ENCODE measurements at places on chromosomes 4 and X.
A peak's percentile ranks its signal among the peaks of the same experiment; 100 is the strongest.

- peak; percentile 78 for DNase-seq
Measured at GRCh38 chrX:136273986-136274385, 22.8 kb upstream of the MAP7D3 start.

- DNase-seq = no peak
Measured at GRCh38 chrX:147917700-147918695, 6.3 kb downstream of the FMR1 start.

DNA sequence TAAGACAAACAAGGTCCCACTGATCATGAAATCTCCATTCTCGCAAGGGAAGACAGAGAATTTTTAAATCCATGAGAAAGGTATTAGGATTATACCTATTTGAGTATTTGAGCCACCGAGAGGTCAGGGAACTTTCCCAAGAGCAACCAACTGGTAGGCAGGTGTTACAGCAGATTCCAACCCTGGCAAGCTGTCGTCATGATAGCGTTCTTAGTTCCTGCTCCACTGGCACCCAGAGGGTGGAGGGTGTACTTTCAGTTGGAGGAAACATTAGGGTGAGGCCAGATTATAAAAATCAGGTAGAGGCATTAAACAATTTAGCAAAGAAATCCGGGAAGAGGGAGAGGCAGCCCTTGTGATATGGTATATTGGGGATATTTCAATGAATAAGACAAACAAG, 23.3 kb downstream of the COQ2 start:
- DNase-seq = no peak

- DNase-seq = no peak
Measured at GRCh38 chr4:137905930-137906329, 336.2 kb downstream of the SLC7A11 start.

DNA sequence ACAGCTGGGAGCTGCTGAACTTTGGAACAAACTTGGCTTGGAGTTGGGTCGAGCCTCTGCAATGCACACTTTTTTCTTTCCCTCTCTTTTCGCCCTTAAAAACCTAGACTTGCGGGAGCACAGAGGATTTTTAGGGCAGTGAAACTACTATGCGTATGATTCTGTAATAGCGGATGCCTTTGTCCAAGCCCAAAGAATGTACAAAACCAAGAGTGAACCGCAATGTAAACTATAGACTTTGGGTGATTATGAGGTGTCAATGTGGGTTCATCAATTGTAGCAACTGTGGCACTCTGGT, 493 bp upstream of the SH3D19 start:
- DNase-seq = no peak

DNA sequence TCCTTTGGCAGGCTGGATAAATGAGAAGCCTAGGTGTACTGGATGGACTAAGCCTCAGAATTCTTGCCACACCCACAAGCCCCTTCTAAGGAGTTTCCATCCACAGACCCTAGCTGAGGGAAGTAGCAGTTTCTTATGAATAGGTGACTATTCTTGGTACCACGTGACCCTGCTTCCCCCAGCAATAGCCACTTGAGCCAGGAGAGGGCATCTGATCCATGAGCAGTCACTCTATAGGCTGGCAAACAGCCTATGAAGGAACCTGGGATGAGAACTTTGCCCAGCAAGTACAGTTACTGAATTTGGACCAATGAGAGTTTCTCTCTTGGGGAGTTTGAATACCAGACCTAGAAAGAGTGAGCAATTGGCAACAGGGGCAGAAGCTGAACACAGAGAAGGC, 84.0 kb downstream of the RTL9 start:
- no peak for DNase-seq

- no peak for DNase-seq
Measured at GRCh38 chr4:105135785-105136184, 10.9 kb upstream of the TET2 start.

- no peak for DNase-seq
Measured at GRCh38 chrX:145532176-145532780, 285.0 kb downstream of the SPANXN1 start.

DNA sequence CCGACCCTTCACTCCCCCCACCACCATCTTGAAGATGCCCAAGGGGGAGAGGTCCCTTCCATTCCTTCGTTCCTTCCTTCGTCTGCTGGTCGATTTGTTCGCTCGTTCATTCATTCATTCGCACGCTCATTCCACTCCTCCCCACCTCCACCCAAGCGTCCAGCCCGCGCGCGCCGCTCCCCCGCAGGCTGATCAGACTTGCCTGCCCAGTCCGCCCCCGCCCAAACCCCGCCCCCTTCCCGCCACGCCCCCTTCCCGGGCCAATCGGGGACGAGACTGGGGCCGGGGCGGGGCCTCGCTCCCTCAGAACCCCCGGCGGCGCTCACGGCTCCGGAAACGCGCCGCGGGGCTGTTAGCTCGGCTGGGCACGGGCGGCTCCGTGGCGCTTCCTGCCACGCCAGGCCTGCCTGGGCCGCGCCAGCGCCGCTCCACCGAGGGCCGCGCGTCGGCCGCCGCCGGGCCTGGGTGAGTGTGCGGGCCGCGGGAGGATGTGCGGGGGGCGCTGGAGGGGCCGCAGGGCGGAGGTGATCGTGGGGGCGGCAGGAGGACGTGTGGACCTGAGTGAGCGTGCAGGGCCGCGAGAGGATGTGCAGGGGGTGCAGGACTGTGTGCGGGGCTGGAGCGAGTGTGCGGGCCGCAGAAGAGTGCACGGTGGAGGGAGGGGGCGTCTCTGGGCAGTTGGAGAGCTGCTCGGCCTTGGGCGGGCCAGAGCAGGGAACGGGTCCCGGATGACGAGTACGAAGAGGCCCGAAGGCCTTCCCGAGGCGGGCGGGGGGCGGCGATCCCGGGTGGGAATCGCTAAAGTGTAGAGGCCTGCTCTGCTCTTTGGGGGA, at the start of gene ZNF275:
Gene ZNF275 (plus strand): TSS at position 333 of the 833 bp plus-strand sequence. CDS start 2,527 bp downstream, outside the sequence.
- DNase-seq = peak; percentile 83

DNA sequence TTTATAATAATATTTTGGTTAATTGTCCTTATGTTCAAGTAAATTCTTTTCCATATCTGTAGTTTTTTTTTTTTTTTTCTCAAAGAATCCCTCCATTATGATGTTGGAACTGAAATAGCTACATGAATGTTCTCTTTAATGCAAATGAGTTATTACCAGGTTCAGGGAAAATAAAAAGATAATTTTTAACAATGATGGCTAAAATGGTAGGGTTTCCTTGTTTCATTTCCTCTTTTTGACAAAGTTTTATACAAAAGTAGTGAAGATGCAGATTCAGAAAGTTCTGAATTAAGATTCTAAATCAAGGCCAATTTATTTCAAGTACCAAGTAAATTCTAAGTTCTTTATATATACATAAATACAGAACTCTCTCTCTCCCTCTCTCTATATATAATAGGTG, 779.0 kb upstream of the INTU start:
- no peak for DNase-seq

DNA sequence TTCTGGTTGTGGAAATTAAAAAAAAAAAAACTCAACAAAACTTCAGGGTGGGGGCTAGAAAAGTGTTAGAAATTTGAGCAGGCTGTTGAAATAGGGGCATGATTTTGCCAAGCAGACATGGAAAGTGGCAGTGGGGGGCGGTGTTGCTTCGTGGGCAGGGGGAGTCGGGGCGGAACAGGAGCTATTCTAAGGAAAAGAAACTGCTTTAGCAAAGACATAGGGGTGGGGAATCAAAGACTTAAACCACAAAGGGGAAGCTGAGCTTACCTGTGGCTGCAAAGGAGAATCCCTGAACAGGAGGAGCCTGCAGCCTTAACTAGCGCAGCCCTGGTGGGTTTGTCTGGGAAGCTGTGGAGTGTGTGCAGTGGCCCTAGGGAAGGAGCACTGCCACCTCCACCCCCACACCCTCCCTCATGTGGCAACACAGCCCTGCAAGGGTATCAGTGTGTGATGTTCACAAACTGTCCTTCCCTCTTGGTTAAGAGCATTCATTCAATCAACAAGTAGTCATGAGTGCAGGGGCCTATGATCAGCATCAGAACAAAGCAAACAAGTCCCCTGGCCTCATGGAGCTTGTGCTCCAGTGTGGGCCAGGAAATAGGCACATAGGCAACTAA, 20.5 kb downstream of the SEL1L3 start:
- DNase-seq = no peak

DNA sequence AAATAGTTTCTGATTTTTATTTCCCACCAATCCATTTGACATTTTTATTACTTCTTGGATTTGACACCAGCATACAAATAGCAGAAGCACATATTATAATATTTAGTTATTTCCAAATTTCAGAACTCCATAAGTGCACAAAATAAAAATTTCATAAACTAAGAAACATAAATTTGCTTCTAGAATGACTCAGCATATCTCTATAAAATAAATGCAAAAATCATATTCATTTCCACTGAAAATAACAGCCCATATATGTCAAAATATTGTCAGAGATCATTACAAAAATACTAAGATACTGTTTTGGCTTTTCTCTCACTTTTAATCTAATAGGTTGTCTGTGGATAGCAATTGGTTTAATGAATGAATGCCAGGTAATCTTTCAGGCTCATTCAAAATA, 1654.2 kb downstream of the PCDH19 start:
- DNase-seq = no peak

DNA sequence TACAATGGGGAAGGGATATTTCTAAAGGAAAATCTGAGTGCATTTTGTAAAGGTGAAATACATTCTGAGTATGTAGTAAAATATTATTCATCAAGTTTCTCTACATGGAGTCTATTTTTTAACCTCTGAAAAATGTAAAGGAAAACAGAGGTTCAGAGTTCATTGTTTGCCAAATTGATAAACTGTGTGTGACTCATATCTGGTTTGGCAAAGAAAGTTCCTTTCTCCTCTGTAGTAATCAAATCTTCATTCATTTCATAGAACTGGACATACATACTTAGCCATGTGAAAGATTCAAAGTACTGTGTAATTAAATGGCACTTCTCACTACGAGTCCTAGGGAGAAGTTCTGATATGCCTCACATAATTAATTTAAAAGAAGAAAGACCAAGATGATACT, 61.6 kb downstream of the HPGD start:
- DNase-seq = no peak

GRCh38 chrX:149908308-149908707, 21.1 kb upstream of the HSFX4 start:
- no peak for DNase-seq

- DNase-seq = no peak
Measured at GRCh38 chr4:62359441-62360155, 1159.5 kb downstream of the ADGRL3 start.

DNA sequence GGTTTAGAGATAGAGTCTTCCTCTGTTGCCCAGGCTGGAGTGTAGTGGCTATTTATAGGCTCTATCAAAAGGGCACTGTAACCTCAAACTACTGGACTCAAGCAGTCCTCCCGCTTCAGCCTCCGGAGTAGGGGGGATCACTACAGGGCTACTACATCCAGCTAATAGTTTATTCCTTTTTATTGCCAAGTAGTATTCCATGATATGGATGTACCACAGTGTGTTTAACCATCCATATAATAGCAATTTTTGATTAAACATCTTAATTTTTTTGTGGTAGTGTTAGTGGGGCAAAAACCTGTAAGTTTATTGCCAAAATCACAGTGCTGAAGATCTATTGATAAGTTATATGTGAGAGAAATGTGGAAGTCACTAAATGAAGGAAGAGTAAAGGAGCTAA, 2.6 kb upstream of the NDUFC1 start:
- DNase-seq = no peak

- no peak for DNase-seq
Measured at GRCh38 chr4:153023692-153024394, 87.7 kb downstream of the FHDC1 start.

DNA sequence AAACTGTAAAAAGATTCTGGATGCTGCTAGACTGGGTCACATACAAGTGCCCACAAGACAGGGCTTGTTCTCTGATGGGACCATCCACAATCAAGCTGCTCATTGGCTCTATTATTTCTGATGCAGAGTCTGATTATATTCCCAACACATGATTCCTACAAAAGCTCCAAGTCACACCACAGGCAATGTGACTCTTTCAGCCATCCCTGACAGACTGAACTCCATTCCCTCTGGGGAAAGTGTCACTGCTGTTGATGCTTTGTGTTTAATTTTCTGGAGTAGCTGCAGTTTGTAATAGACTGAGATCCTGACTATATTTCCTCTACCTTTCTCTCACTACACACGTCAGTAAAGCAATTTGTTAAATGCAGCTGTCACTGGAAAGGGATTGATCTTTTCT, 55.4 kb upstream of the BCLAF3 start:
- DNase-seq = no peak

DNA sequence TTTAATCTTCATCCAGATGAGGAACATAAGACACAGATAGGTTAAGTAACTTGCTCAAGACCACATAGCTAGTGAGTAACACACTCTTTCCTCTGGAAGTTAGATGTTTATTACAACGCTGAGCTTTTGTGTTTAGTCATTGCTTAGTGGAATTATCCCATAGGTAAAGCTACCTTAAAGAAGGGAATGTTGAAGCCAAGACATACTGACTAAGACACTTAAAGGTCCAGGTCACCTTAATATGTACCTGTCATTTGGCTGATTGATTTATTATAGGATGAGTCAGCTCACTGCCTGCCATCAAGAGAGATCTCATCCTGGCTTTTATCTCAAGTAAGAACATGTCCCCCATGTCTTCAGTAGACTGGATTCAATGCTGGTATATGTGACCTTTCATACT, 53.4 kb downstream of the KDR start:
- DNase-seq = no peak

- no peak for DNase-seq
Measured at GRCh38 chr4:145178740-145179280, 1.6 kb downstream of the OTUD4 start.

DNA sequence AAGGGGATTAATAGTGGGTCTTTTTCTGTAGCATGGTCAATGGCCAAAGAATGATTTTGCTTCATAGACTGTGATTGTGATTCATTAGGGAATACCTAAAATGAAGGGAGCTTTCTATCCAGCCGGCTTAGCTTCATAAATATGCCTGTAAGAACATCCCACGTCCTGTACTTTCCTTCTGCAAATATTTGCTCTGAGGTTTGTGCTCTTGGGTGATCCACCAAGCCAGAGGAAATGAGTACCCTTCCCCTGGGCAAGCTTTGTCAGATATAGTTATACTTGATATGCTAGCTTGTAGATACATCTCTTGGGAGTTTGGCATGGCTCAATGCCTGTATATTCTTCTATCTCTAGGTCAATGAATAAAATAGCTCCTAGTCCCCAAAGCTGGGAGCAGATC, 28.2 kb upstream of the SPARCL1 start:
- no peak for DNase-seq

DNA sequence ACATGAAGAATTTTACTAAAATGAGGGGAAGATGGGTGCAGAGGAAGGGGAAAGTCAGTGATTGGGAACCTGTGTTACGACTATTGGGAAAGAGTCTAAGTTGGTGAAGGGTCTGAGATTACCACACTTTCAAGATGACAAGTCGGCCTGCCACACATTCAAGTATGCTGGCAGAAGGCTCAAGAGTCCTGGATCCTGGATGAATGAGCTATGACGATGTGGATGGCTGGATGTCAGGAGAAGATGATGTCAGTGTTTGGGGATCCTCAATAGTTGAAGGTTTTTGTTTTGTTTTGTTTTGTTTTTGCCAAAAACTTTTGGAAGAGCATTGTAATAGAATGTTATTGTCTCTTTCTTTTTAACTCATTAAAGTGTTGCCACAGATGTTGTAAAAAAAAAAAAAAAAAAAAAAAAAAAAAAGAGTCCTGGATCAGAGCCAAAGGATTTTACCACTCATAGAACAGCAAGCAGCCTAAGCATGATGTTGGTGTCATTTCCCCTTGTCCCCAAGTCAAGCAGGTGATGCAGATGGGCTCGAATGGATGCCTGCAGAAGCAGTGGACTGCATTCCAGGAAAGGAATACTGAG, 120.6 kb downstream of the REELD1 start:
- DNase-seq = no peak
